ENCODE measurements at places on chromosomes 12 and 14.

- no peak for DNase-seq
Observed at GRCh38 chr12:41302979-41303403, 114.9 kb downstream of the PDZRN4 start.

GRCh38 chr12:59111851-59112250 is 191.5 kb upstream of the LRIG3 start:
- no peak for DNase-seq

GRCh38 chr14:33370426-33370825 is 431.7 kb downstream of the NPAS3 start:
- DNase-seq = no peak

GRCh38 chr12:570921-571794 is 92.1 kb downstream of the NINJ2 start:
- no peak for DNase-seq

- no peak for DNase-seq
Observed at GRCh38 chr14:35405304-35405996, 901 bp upstream of the NFKBIA start.

- no peak for DNase-seq
Observed at GRCh38 chr14:23055621-23056144, 1.6 kb downstream of the CDH24 start.

DNA sequence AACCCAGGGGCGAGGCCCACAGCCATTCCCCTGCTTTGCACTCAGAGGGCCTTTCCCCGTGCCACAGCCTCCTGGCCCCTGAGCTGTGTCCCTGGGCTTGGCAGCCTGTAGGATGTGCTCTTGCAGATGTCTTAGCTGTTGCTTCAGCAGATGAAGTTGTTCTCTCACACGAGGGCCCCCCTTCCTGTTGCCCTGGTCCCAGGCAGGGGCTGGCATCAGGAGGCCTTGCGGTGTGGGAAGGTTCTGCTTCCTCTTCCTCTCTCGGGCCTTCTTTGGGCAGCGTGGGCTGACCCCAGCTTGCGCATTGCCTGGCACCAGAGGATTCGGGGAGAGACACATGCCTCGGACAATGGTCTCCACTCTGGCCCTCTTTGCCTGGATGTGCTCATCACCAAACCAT is 12.7 kb downstream of the PROX2 start:
- DNase-seq = no peak

DNA sequence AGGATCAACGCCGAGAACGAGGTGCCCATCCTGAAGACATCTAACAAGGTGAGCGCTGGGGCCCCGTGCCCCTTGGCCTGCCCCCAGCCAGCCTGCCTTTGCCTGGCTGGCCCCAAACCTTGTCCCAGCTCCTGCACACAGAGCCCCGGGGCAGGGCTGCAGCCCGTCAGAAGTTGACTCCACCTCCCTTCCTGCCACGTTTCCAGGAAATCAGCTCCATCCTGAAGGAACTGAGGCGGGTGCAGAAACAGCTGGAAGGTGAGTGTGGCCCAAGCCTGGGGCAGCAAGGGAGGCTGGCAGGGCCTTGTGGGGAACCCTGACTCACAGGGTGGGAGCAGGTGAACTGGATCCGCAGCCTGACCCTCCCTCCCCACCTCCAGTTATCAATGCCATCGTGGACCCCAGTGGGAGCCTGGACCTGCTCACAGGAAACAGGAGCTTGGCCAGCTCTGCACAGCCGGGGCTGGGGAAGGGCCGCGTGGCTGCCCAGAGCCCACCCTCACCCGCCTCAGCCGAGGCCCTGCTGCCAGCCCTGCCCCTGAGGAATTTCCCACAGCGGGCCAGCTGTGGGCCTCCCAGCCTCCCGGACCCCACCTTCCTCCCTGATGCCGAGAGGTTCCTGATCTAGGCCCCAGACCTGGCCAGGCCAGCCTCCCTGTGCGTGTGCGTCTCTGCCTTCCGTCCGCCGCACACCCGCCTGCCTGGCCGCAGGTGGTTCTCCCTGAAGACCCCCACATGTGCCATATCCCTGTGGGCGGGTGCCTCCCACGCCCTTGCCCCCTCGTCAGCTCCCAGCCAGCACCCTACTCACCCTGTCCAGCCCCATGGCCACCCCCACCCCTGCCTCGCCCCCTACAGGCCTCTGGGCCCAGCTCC is 29.5 kb downstream of the CEP170B start:
- DNase-seq = no peak

DNA sequence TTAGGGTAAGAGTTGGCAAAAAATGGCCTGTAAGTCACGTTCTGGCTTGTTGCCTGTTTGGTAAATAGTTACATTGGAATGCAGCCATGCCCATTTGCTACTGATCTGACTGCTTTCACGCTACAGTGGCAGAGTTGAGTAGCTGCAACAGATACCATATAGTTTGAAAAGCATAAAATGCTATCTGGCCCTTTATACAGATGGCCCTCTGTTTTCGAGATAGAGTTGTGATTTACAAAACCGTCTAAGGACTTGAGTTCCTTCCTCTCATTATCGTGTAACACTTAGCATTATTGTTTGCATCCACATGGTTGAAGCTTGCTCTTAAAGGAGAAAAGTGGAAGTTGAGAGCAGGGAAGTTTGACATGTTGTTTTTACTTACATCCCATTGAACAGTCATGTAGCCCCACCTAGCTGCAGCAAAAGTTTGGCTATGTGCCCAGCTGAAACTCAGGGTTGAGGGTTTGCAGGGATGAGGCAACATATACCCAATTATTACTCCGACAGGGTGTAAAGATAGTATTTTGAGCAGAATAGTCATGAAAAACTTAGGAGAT is 11.3 kb upstream of the SCFD1 start:
- no peak for DNase-seq

DNA sequence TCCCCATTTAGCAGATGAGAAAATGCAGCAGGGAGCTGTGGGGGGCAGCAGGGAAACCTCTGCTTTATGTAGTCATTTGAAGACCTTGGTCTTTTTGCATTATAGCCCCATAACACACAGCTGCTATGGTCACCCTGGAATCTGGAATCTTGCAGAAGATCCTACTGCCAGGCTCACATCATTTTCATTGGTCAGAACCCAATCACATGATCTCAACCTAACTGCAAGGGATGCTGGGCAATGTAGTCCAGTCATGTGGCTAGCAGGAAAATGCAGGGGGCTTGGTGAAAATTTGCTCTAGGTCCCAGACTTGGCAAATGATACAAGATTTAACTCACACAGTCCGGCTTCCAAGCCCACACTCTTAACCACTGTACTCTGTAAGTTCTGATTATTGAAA is 1028.7 kb downstream of the AACS start:
- no peak for DNase-seq

- no peak for DNase-seq
Observed at GRCh38 chr14:91326514-91327249, 82.2 kb upstream of the GPR68 start.

GRCh38 chr12:26162905-26163304 is 32.5 kb upstream of the SSPN start:
- DNase-seq = no peak

DNA sequence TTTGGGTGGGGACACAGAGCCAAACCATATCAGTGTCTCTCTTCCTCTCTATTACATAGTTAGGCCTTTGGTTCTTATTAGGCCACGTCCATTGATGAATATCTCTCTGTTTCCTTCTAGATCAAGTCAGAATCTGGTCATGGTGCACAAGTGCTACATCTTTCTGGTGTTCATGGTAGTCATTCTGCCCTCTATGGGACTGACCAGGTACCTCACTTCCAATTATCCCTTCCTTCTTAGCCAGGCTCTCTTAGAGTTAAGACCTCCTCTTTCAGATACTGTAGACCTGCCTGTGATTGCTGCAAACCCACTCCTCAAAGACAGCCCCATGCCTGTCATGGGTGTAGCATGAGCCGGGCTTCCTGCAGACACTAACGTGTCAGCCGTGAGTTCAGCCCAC is 25.2 kb downstream of the NGB start:
- no peak for DNase-seq

DNA sequence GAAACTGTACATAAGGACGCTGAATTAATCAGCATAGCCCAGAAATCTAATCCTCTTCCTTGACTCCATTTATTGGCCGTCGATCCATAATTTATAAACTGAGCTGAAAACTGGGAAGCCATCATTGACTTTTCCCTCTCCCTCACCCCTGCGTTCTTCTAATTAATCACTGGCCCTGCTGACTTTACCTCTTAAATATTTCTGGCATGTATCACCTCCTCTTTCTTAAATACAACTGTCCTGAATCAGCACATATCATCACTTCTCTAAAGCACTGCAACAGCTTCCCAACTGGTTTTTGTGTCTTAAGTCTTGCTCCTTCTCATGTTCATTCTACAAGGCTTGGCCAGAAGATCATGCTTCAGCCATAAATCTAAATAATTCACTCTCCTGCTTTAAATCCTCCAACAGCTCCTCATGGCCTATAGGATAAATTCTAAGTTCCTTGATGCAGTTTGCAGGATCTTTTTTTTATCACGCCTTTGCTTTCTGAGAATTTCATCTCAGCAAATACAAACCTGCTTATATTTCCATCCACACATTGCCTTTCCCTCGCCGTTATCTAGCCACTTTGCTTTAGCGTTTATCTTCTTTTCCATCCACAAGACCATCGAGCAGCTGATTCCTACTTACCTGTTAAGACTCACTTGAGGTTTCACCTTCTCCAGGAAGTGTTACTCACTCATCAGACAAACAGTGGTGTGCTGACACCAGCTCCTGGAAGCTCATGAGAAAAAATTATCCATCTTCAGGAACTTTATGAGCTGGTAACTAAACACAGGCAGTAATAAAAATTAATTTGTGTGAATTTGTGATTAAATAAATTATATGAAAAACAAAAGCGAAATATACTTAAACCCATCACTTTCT is 295.6 kb upstream of the FLRT2 start:
- DNase-seq = no peak

DNA sequence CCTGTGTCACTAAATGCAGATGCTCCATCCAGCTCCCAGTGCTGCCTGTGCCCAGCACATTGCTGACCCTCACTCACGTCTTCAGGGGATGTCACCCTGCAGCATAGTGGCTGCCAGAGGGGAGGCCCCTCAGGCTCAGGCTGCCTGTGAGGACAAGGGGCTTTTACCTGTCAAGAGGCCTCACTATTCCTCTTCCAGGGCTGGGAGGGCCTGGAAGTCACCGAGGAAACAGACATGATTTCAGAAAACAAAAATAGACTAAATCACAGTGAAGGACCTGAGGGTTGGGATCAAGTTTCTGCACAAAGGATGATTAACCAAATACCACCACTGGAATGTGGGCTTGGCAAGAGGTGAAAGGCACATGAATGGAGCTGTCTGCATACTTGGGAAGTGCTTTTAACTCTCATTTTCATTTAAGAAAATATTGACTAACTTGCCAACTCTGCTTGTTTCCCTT is 1202.3 kb downstream of the BCL11B start:
- no peak for DNase-seq

DNA sequence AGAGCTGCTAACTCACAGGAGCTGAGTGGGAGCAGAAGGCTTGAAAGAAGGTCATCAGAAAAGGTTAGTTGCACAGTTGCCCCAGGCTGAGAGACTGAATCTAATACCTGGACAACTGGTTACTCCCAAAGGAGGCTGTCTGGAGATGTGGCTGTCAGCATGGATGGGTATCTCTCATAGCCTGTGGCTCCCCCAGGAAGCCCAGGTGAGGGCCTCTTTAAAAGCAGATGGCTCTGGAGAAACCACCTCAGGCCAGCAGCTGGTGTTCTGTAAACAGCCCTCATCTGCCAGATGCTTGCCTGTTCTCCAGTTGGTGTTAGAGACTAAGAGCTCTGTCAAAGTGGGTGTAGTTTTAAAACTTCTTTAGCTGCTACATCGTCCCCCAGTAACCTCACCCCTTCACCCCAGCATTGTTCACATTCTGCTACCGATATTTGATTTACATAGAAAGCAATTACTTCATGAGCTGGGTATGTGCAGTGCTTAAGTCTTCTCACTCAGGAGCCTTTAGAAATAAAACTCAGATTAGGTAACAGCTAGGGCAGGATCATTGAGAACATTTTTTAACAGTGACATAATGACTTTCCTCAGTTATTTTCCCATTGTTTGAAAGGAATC is 25.8 kb downstream of the DACT1 start:
- DNase-seq = no peak

DNA sequence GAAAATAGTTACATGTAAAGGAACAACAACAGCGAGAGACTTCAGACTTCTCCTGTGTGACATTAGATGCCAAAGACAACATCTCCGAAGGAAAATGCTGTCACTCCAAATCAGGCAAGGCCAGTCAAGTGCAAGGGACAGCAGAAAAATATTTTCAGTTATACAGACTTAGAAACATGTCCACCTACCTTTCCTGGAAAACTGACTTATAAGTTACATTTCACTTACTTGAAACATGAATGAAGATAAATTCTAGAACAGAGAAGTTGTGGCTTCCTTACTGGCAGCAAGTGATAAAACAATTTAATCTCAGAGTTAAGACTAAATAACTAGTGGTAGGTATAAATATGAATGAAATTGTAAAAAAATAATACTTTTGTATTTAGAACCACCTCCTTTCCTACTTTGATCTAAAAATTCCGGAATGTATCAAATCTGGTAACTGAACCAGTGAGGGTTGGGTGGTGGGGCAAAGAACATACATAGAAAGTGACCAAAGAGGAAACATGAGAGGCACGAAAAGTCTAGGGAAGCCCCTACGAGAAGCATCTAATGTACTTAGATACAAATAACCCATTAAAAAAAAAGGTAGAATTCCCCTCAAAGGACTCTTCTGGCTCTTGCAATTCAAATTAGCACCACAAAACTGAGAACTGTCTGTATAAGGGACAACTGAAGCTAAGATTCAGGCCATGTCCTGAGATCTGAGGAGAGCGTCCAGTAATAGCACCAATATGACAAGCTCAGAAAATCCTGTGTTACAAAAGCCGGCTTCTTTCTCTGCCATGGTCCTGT is 21.2 kb downstream of the MTHFD1 start:
- no peak for DNase-seq

GRCh38 chr14:53824061-53824460 is 132.6 kb downstream of the BMP4 start:
- no peak for DNase-seq

GRCh38 chr14:74160763-74161162 is 76.0 kb downstream of the LIN52 start:
- DNase-seq = no peak

GRCh38 chr12:96099421-96099820 is 64.0 kb upstream of the LTA4H start:
- no peak for DNase-seq

GRCh38 chr12:2650261-2651067 is 144.3 kb upstream of the FKBP4 start:
- no peak for DNase-seq

DNA sequence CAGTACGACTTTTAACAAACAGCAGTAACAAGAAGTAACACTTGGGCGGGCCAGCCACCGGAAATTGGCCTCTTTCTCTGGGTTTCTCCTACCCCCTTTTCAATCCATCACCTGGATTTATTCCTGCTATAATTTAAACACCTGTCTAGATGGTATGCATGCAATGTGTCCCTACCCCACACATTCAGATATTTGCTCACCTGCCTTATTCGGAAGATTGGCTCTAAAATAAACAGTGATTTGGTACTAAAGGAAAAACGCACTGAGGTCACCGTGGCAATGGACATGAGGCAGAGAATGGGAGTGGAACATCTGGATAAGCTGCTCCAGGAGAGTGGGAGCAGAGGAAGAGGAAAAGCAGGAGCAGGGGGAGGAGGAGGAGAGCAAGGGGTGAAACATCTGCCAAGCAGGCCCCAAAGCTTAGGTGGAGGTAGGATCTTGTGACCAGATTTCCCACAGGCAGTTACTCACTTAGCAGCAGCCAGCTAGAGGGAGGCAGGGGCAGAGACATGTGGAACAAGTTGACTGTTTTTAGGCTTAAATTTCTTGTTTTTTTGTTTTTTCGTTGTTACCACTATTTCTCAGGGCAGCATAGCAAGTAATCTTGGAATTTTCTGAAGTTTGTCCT is 150.9 kb downstream of the TTLL5 start:
- DNase-seq = no peak

- no peak for DNase-seq
Observed at GRCh38 chr12:34601689-34602088, 579.4 kb downstream of the ALG10 start.

All from activated CD4-positive, alpha-beta T cell treated with anti-CD3 and anti-CD28 coated beads, Interleukin-2, amount 50 U/mL, for 16 hours (primary cell).